Left renal pelvis (tissue), 4 donors: ENCODE measurements at places on chromosomes 4 and X. TPM values are rescaled to one million over a fixed set of nuclear protein-coding genes. Genes with fewer than 3 reads are reported as not detected.

Gene PLXNB3
- polyA plus RNA-seq, result 0.76 TPM

Gene VCX2
- polyA plus RNA-seq, result not detected

Gene FRG2
- not detected for polyA plus RNA-seq

Gene C4orf51
- polyA plus RNA-seq, result not detected

- DNase-seq, result no peak
These were observed 18.0 kb downstream of the STARD8 start for GRCh38 chrX:68665502-68665901.

Gene MTNR1A
- 1.9 TPM for polyA plus RNA-seq
